SK-N-SH treated with all-trans-retinoic acid at 6 μM for 48 hours (cell line): ENCODE measurements at places on chromosomes 7 and 10.

DNA sequence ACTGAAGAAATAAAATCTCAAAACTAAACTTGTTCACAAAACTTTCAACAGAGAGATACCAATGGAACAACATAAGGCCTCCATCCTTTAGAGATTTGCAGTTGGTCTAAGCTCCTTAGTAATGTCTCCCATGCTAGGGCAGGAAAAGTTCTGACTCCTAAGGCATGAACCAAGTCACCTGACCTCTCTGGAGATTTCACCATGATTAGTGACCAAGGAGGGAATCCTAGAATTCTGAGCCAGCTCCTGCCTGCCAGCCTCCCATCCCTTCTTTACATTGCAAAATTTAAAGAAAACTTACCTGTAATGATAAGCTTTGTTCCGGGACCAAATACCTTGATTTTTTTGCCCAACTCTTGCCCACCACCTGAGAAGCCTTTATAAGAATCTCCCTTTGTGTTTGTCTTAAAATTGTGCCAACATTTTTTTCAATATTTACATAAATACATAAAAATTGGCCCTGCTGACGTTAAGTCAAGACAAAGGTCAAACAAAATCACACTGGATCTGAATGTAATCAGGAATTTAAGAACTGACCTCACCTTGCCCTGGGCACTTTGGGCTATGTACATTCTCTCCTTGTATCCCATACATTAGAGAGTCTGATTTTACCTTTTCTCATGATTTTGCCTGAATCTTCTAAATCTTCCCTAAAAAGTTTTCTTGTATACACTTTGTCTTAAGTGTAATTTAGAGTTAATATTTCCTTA, at the start of gene TARP:
TSS of gene TARP (minus strand) at position 351 of the 710 bp plus-strand sequence.
- ATAC-seq, result no peak

GRCh38 chr7:117383483-117384189, 43.7 kb downstream of the ASZ1 start:
- no peak for ATAC-seq

DNA sequence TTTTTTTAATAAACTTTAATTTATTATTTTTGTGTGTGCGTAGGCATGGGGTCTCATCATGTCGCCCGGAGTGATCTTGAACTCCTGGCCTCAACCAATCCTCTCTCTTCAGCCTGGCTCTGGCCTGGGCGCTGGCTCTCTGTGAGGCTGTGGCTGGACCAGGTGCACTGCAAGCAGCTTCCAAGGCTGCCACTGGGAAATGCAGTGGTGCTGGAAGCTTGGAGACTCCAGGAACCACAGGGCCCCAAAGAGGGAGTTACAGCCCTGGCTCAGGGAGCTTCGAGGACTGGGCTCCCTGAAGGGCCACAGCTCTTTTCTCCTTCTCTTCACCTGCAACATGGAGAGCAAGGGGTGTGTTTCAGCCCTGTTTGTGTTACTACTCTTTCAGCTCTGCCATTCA, 36.7 kb upstream of the BNIP3 start:
- ATAC-seq, result no peak

DNA sequence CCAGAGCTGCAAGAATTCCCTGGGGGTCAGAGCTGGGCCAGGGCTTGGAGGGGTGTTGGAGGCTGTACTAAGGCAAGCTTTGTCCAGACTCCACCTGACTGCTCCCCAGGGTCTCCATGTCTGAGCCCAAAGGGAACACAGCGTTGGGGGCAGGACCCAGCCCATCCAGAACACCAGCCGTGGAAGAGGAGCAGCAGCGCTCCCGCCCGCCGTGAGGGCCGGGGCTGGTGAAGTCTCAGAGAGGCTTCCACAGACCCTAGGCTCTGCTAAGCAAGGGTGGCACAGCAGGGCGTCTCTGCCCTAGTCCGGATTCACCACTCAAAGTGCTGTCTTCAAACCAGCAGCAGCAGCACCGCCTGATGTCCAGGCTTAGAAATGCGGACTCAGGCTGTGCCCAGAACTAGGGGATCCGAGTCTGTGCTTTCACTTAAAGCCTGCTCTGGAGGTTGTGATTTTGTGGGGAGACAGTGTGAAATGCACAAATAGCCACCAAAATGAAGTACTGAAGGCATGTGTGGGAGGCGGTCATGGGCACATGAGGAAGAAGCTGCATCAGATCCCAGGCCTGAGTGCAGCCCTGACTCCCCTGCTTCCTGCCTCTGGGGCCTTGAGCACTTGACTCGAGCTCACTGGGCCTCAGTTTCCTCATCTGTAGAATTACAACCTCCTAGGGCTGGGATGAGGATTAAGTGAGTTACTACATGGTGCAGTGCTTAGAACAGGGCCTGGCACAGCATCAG, 16.6 kb upstream of the AQP1 start:
- peak; percentile 58 for ATAC-seq

GRCh38 chr10:49740346-49741107, 21.6 kb downstream of the OGDHL start:
- 0 out of 3 replicates have a peak, but pooled peaks have one; percentile 13 for ATAC-seq

DNA sequence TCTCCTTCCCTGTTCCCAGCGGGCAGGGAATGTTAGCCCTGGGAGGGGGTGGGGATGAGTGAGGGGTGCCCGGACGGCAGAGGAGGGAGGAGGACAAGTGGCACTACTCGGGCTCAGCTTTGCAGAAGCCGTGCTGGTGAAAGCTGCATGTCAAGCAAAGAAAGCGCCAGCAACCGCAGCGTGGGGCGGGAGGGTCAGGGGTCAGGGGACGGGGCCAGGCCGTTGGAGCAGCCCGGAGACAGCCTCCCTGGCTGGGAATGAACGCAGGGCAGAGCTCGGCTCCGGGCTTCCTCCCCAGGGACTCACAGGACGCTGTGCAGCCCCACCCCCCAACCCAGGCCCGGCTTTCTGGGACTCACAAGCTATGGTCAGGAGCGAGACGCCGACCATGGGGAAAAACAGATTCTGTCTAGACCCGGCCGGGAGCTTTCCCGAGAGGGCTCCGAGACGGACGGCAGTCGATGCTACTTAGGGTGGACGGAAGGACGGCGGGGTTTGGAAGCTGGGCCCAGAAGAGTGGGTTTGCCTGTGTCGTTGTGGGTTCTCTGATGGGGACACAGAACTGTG, 113.4 kb downstream of the VIPR2 start:
- no peak for ATAC-seq

GRCh38 chr10:107415446-107415845, 250.9 kb upstream of the SORCS1 start:
- ATAC-seq, result no peak

DNA sequence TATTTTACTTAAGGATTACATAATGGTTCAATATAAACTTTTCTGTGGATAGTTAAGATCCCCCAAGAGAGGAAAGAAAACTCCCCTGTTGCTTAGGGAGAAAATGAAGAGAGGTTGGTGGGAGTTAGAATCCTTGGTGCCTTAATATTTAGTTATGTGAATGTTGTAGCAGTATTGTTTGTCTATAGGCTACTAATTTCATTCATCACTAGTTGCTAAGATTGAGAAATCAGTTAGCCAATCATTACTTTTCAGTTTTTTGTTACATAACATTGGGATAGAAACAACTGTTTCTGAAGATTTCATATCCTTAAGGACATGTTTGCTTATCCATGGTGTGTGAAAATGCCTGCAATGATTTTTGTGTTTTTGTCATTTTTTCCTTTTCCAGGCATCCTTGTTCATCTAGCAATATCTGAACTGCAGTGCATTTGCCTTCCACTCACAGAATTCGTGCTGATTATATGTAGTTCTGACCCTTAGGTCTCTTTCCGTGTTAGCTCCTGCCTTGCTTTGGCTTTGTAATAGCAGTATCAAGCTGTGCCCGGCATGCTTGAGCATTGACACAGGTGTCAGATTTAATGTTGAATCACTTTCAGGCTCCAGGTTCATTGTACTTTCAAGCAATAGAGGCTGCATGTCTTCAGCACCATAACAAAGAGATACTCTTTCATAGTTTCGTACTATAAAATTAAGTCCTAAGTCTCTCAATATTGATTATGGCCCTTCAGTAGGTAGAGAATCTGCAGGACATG, 85.0 kb downstream of the PODXL start:
- ATAC-seq, result no peak

- ATAC-seq, result no peak
Observed at GRCh38 chr10:121596689-121597503, 1.3 kb downstream of the FGFR2 start.

DNA sequence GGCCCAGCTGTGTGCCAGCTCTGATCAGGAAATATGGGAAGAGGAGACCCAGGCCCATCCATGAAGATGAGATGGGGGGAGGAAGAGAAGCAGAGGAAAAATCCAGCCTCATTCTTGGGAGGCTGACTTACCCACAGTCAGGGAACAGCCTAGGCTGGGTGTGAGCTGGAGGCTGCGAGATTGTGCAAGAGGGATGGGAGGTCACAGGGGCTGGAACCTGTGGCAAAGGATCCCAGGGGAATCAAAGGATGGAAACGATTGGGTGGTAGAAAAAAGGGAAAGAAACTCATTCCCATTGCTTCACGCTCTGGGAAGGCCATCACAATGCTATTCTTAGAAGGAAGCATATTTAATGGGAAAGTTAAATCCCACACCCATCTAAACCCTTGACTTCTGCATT, 26.7 kb upstream of the CRHR2 start:
- no peak for ATAC-seq

DNA sequence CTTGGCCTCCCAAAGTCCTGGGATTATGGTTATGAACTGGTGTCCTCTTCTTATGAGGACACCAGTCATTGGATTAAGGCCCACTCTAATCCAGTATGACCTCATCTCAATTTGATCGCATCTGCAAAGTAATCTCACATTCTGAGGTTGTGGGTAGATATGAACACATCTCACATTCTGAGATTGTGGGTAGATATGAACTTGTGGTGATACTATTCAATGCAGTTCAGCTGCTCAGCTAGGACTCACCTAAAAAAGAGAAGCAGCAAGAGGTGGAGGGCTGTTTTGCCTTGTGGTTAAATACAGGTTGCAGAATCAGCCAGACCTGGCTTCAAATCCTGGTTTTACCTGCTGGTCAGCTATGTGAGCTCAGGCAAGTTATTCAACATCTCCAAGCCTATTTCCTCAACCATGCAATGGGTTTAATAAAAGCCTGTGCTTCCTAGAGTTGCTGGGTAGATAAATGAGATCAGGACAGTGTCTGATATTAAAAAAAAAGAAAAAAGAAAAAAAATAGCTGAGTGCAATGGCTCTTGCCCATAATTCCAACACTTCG, 8.5 kb upstream of the BAG3 start:
- ATAC-seq, result no peak

DNA sequence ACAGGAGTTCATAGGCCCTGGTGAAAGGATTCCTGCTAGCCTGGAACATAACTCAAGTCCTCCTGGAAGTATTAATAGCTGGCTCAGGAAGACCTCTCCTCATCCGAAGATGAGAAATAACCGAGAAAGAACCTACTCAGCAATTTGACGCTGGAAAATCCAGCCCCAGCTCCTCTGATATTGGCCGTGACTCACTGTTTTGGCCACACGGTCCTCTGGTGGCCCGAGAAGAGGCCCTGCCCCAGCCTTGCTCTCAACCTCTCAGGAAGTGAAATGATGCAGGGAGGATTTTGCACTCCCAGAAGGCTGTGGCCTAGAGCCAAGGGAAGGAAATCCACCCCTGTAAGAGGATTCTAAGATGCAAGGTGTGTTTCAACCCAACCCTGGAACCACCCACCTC, 121.6 kb downstream of the MTPAP start:
- no peak for ATAC-seq

- no peak for ATAC-seq
Observed at GRCh38 chr10:100362570-100363496, 15.8 kb downstream of the SCD start.
